Activated T-helper 2 cell treated with anti-CD3 and anti-CD28 coated beads, Interferon-gamma antibody, Interleukin-2, Interleukin-4, amounts not matched to agents 10 μg/mL and 5 μg/mL and 100 μg/mL, durations not matched to agents 14 hours and 24 hours and 36 hours (primary cell): ENCODE measurements at places on chromosomes 2 and 18. TPM values are rescaled to one million over a fixed set of nuclear protein-coding genes. Genes with fewer than 3 reads are reported as not detected.

DSG1 gene
- total RNA-seq: not detected in 2 replicates

PAX3 gene
- not detected in 2 replicates for total RNA-seq

RFX8 gene
- 1.3 and 1.6 TPM in 2 replicates for total RNA-seq

NEU4 gene
- 3.2 and 3.9 TPM in 2 replicates for total RNA-seq

AGAP1 gene
- 1.8 and 2.2 TPM in 2 replicates for total RNA-seq

UGT1A5 gene
- total RNA-seq: not detected in 2 replicates

TIGD1 gene
- 7.4 and 9.1 TPM in 2 replicates for total RNA-seq

B3GNT7 gene
- total RNA-seq: 0.05 and 0.09 TPM in 2 replicates

CAVIN2 gene
- not detected in 2 replicates for total RNA-seq

SLC40A1 gene
- 1.8 and 2.4 TPM in 2 replicates for total RNA-seq

SCN9A gene
- 0.16 TPM in 1 of 2 replicates, not detected in the other for total RNA-seq

CRYGC gene
- not detected in 2 replicates for total RNA-seq

NEU2 gene
- total RNA-seq: not detected in 2 replicates

ALK gene
- not detected in 2 replicates for total RNA-seq

VWC2L gene
- not detected in 2 replicates for total RNA-seq

SCN7A gene
- not detected in 2 replicates for total RNA-seq

SLC5A7 gene
- not detected in 2 replicates for total RNA-seq

PPIL3 gene
- total RNA-seq: 55.4 and 57.8 TPM in 2 replicates
